ENCODE measurements at places on chromosomes 3 and 15.

GRCh38 chr3:72697717-72698116, 150.5 kb downstream of the SHQ1 start:
- no peak for DNase-seq

DNA sequence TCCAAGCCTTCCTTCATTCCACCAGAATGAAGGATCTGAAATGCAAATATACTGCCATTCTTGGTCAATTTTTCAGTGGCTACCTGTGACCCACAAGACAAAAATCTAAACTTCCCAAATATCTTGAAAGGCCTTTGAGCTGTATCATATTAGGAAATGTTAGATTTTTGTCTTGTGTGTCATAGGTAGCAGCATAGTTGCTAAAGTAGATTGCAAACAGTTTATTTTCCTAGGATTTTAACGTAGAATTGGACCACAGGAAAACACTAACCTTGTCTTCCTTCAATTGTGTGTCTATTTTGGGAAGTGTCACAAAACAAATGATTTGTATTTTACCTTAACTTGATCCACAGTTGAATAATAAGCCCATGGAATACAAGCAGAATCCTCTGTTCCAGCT, 42.4 kb downstream of the CP start:
- no peak for DNase-seq

DNA sequence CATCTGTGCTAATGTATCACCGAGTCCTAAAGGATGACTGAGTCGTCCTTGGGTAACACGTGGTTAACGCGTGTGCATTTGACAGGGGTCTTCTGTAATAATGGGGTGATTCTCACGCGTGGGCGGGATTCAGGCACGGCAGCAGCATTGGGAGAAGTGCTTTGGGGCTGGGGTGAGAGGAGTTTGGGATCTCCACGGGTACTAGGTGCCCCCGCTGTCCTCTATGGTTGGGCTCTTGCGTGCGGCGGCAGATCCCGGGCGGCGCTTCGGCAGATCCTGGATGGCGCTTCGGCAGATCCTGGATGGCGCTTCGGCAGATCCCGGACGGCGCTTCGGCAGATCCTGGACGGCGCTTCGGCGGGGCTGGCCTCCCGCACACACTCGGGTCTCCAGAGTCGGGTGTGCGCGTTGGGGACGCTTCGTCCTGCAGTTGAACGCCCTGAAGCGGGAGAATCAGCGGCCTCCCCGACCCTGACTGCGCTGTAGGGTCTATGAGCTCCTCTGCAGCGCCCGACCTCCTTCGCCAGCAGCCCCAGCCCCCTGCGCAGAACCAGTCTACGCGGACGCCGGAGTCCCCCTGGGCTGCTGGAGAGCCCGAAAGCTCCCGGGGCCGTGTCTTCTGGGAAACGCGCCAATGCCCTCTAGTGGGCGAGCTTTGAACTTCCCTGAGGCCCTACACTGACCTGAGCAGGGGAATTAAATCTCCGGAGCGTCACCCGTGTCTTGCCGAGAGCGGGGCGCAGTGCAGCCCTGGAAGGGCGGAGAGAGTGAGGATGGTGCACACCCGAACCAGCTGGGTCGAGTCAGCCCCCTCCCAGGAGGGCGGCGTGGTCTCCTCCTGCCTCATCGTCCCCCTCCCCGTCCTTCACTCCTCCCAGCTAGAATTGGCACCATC, 48.1 kb upstream of the EPHB3 start:
- DNase-seq = peak; percentile 82

DNA sequence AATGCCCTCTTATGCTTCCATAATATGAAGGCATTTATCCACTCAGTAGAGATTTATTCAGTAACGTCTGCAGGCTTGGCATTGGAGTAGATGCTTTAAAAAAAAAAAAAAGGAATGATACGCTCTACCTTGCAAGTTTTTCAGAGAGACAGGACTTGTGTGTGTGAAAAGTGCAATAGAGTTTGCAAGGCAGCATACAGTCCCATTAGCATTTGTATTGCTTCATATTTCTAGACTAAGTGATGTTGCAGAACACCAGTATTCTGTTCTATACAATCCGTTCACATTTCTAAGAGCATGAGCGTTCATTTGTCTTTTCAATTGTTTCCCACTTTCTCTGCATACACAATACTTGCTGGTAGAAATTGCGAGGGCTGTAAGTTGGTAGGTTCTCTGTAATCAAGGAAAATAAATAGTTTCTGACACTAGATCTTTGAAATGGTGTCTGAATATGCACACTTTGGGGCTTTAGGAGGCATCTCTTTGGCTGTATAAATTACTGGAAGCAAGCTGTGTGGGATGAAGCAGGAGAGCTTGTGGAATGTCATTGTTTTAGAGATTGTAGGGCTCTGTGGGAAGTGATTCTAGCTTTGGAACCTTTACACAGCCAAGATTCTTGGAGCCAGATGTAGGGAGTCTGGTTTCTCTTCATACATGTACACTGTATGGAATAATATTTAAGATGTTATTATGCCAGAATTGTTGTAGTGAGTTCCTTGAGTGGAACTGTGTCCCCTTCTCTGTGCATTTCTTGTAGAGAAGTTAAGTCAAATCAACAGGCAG, 262.7 kb downstream of the FEZF2 start:
- no peak for DNase-seq

GRCh38 chr3:174441588-174442301, 417.4 kb upstream of the NAALADL2 start:
- DNase-seq = no peak

GRCh38 chr3:16398648-16399047, 114.9 kb downstream of the RFTN1 start:
- DNase-seq = no peak

GRCh38 chr3:134772591-134772990, 22.5 kb upstream of the EPHB1 start:
- no peak for DNase-seq

GRCh38 chr3:134796281-134797056, 1.4 kb downstream of the EPHB1 start:
- no peak for DNase-seq

GRCh38 chr3:50356553-50356952, 2.8 kb downstream of the TMEM115 start:
- no peak for DNase-seq

- no peak for DNase-seq
Measured at GRCh38 chr3:190053919-190054672, 66.6 kb downstream of the P3H2 start.

- DNase-seq = no peak
Measured at GRCh38 chr3:114376516-114377185, 82.8 kb downstream of the TIGIT start.

- DNase-seq = no peak
Measured at GRCh38 chr15:24146251-24146650, 459.1 kb upstream of the NDN start.

- no peak for DNase-seq
Measured at GRCh38 chr3:185253645-185254410, at the start of gene EHHADH. Gene EHHADH, minus strand, starts transcription at chr3:185254049. Its CDS starts 27 bp downstream, at chr3:185254022.

GRCh38 chr3:119627461-119627860, 29.8 kb downstream of the PLA1A start:
- DNase-seq = no peak

DNA sequence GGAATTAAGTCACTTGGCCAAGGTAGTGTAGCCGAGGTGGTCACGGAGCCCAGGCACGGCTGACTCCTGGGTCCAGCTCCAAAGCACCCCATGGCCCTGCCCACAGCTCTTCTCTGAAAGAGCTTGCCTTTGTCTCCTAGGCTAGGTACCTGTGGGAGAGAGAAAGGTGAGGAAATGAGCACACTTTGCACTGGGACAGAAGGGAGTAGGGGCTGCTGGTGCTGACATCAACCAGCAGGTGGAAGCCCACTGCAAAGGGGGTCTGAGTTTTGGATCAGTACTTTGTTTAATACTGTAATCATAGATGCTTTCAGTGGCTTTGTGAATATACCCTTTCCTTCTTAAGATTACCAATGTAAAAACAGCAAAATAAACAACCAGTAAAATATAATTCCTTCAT, 128.3 kb upstream of the EIF1B start:
- no peak for DNase-seq

GRCh38 chr3:98739266-98739665, 23.9 kb upstream of the ST3GAL6 start:
- DNase-seq = no peak
